ENCODE measurements at places on chromosomes 3 and 15.

GRCh38 chr3:53353202-53353601 is 5.9 kb upstream of the DCP1A start:
- no peak for DNase-seq

- DNase-seq, result no peak
Measured at GRCh38 chr3:35832140-35832571, 192.8 kb downstream of the ARPP21 start.

- no peak for DNase-seq
Measured at GRCh38 chr3:174397848-174398247, 461.3 kb upstream of the NAALADL2 start.

GRCh38 chr3:132555306-132556035 is 41.6 kb upstream of the ACKR4 start:
- DNase-seq, result no peak

DNA sequence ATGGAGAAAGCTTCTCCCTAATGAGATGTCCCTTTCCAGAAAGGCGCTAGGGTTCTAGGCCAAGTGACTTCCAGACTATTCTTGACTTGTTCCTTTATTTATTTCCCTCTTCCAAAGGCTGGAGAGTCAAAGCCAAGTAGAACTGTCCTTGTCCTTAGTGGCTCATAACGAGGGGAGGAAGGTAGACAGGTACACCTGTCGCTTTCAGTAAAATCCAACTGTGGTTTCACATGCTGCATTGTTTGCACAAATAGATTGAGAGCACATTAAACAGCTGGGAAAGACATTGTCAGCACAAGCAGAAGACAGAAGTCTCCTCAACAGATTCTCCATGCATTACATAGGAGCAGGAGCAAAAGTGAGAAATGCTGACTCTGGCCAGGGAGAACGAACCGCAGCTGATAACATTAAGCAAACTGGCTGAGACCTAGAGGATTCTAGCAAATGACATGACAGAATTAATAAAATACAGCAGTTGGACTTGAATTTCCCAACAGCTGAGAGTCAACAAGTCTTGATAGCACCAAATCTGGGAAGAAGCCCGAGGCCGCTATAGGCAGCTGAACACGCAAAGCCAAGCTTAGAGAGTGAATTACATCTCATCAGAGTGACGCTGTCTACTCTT is 227.7 kb downstream of the TLE3 start:
- DNase-seq, result no peak

- DNase-seq, result no peak
Measured at GRCh38 chr15:62359416-62359815, 194.3 kb upstream of the C2CD4B start.

DNA sequence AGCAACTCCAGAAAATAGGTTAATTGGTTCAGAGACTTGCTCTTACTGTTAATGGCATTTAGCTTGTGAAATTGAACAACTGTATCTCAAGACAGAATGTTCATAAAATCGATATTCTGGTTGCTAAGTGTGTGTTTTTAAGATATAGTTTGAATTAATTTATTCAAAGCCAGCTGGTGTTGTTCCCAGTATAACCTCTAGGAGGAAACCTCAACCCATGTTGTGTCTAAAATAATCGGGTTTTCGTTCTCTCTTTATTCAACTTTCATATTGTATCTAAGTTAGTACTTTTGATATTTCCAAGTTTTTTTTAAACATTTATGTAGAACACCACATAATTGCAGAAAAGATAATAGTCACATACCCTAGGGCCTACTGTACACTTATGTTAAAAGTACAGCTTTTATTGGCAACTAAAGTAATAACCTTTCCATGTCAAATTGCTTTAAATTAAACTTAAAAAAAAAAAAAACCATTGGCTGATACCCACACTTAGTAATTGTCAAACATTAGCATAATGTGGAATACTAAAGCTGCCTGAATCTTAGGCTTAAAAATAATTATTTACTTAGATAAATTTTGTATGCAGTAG is 90.9 kb downstream of the SAMMSON start:
- DNase-seq, result no peak

- DNase-seq, result no peak
Measured at GRCh38 chr15:60619131-60619530, 140.2 kb upstream of the ICE2 start.

GRCh38 chr15:78083687-78084448 is 6.4 kb upstream of the TBC1D2B start:
- DNase-seq, result no peak

- no peak for DNase-seq
Measured at GRCh38 chr3:66380200-66380932, 120.5 kb downstream of the LRIG1 start.

DNA sequence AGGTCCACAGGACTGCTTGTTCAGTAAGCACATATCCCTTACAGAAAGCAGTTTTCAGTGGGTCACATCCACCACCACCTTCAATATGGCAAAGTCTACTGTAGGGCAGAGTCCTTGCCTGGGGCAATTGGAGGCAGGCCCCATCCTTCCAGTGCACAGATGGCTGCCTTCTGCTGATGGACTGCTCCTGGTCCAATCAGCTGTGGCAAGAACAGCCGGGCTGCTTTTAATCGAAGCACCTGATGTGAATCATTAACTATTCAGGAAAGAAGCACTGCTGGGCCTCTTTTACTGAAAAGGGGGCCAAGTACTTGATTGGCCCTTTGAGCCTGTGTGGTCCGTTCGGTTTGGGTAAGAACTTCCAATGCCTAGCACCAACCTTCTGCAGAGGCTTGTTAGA is 24.4 kb downstream of the LARS2 start:
- DNase-seq, result no peak
